ENCODE measurements at places on chromosomes 13 and 19. TPM values are rescaled to one million over a fixed set of nuclear protein-coding genes. Genes with fewer than 3 reads are reported as not detected.

DNA sequence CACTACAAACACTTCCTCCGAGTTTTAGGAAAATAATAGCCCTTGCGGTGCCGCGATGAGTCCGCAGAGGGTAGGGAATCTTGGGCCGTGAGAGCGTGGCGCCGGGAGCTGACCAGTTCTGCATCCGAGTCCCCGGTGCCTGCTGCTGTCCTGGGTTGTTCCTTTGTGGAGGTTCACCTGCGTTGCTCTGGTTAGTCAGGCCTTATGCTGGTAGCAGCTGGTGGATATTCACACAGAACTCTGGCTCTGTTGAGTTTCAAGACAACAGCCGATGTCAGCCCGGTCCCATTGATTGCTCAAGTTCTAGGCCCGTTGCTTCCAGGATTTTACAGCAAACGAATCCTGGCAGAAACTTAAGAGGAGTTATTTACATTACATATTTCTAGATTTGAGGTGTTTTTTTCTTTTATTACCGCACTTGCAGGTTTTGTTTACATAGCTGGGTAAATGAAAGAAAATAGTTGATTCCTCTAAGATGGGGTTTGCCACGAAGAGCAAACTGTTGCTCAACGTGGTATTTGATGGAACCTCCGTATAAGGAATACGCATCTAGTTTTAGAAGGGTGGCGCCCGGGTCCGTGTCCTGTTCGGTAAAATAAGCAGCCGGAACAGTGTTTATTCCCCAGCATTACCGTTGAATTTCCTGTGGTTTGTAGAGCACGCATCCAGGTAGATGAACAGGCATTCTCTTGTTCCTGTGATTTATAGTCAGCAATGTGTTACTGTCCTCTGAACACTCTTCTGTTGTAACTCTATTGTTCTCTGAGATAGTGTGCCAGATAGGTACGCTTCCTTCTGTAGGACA, 1.3 kb downstream of the CLDN10 start:
- peaks cover 75% of the 10 kb centered on the region for H3K27me3 ChIP-seq
- no peak for DNase-seq
- no peaks in the 10 kb centered on the region for H3K36me3 ChIP-seq
- H3K27ac ChIP-seq: no peak overlapping the region
- H3K4me3 ChIP-seq: peak overlapping the region; percentile 83

- no peaks in the 10 kb centered on the region for H3K36me3 ChIP-seq
- H3K4me3 ChIP-seq: no peak overlapping the region
- H3K4me1 ChIP-seq: no peaks in the 10 kb centered on the region
These were observed 26.2 kb downstream of the CELF5 start for GRCh38 chr19:3250675-3251074.

GRK1 gene
- total RNA-seq: 0.24 TPM

GRCh38 chr13:37349916-37350315, 244.5 kb upstream of the CSNK1A1L start:
- H3K27ac ChIP-seq: no peak overlapping the region
- DNase-seq: no peak
- H3K4me1 ChIP-seq: peaks cover 16% of the 10 kb centered on the region
- no peak overlapping the region for H3K4me3 ChIP-seq

KLK10 gene
- total RNA-seq: 2.2 TPM

ZNF772 gene
- 16.6 TPM for total RNA-seq

ERVK3-1 gene
- 36.8 TPM for total RNA-seq

DNA sequence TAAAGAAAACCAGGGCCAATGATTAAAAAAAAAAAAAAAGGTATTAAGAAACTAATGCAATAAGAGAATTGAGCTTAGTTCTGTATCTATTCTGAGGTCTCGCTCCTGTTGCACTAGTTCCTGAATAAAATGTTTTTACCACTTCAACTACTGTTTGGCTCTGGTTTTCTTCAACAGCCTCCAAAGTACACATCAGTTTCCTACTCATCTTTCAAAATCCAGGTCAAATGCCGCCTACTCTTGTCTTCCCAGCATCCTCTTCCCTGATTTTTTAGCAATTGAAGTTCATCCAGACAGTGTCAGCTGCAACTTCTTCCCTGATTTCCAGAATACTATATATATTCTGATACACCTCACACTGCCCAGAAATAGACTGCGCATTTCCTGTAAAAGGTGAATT, 1.4 kb upstream of the RCBTB1 start:
- DNase-seq: no peak
- H3K4me1 ChIP-seq: peaks cover 9% of the 10 kb centered on the region
- peak overlapping the region; percentile 78 for H3K27ac ChIP-seq
- H3K36me3 ChIP-seq: peaks cover 3% of the 10 kb centered on the region
- peaks cover 2% of the 10 kb centered on the region for H3K27me3 ChIP-seq
- H3K4me3 ChIP-seq: peak overlapping the region; percentile 89

DNA sequence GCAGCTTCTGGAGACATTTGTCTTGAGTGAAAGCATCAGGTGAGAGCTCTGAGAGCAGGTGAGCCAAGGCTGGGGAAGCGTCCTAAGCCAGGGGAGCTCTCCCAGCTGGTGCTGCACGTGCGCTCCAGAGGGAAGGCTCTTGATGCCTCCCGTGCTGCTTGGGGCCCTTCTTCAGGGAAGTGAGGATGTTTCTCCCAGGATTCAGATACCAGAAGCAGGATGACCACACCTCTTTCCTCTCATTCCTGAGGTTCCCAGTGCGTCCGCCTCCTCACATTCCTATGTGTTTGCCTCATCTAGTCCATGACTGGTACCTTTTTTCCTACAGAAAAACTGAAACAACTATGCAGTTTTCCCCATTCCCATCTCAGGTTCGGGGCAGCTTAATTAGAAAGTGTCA, 231.0 kb upstream of the IRS2 start:
- peaks cover 8% of the 10 kb centered on the region for H3K27me3 ChIP-seq
- no peaks in the 10 kb centered on the region for H3K36me3 ChIP-seq
- peaks cover 9% of the 10 kb centered on the region for H3K4me1 ChIP-seq
- no peak for DNase-seq

DNA sequence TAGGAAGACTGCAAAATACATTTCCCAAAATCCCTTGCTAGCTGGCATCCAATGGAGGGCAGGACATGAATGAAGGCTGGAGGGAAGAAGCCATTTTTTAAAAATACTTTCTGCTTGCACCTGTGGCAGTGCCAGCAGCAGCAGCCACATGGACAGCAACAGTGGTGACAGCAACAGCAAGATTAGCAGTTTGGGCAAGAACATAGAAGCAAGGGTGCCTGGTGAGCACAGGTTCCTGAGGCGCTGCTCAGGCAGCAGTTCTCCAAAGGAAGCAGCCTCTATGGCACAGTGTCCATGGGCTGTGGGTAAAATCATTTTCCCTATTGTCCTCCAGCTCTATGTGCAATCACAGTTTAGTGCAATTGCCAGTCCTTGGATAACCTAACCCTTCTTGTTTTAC, 1.3 kb upstream of the FAM216B start:
- no peaks in the 10 kb centered on the region for H3K27me3 ChIP-seq
- DNase-seq: no peak
- H3K4me1 ChIP-seq: no peaks in the 10 kb centered on the region
- no peak overlapping the region for H3K4me3 ChIP-seq
- H3K36me3 ChIP-seq: no peaks in the 10 kb centered on the region
- H3K27ac ChIP-seq: no peak overlapping the region

FGF21 gene
- not detected for total RNA-seq

- H3K4me1 ChIP-seq: peaks cover 12% of the 10 kb centered on the region
- H3K4me3 ChIP-seq: peak overlapping the region; percentile 1
- DNase-seq: no peak
These were observed 10.8 kb downstream of the SOX21 start for GRCh38 chr13:94701313-94702180.

DNA sequence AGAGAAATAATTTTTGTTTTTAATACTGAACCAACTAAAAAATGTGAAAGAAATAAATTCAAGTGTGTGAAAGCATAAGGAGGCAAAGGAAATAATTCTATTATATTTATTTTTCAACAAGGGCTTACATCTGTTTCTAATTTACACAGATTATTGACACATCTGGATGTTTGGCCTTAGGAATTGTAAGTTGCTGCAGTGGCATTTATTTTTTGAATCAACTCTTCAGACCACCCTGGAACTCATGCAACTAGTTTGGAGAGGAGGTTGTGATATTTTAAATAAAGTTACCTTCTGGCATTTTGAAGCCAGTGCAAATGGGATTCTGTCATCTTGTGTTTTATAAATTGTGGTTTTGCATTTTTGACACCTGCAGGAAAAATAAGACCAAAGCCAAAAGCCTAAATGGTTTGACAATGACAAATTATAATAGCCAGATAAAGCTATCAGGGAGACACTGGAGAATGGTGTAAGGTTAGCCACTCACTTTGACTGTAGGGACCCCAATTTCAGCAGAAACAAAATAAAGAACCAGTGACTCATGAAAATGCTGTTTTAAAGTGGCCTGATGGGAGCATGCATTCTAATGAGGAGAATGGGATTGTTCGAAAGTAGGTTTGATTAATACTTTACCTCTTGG, 192.9 kb downstream of the KLF5 start:
- peak overlapping the region; percentile 95 for H3K27ac ChIP-seq
- H3K27me3 ChIP-seq: no peaks in the 10 kb centered on the region
- peaks cover 3% of the 10 kb centered on the region for H3K36me3 ChIP-seq
- no peak for DNase-seq
- peaks cover 42% of the 10 kb centered on the region for H3K4me1 ChIP-seq
- peak overlapping the region; percentile 40 for H3K4me3 ChIP-seq

GRCh38 chr13:67951431-67951830, 721.3 kb upstream of the PCDH9 start:
- H3K4me3 ChIP-seq: no peak overlapping the region
- no peak overlapping the region for H3K27ac ChIP-seq
- no peaks in the 10 kb centered on the region for H3K36me3 ChIP-seq
- no peaks in the 10 kb centered on the region for H3K4me1 ChIP-seq

GRCh38 chr13:109196948-109197347, 567.5 kb downstream of the MYO16 start:
- DNase-seq: no peak
- H3K27me3 ChIP-seq: no peaks in the 10 kb centered on the region
- H3K4me1 ChIP-seq: peaks cover 4% of the 10 kb centered on the region

DNA sequence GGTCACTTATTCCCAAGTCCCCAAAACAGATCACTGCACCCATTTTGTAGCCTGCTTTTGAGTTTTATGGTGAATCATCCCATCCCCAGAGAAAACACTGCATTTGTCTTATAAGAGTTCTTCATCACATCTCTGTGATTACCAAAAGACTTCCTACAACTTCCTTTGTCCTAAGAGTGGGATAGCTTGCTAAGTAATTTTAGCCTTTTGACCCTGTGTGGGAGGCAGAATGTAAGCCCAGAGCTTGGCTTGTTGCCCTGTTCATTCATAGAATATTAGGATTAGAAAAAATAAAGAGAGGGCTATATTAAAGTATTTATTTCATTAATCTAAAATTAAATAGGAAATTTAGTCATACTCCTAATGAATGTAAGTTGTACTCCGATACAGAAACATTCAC, 213.3 kb downstream of the MZT1 start:
- H3K4me1 ChIP-seq: peaks cover 14% of the 10 kb centered on the region
- H3K27me3 ChIP-seq: no peaks in the 10 kb centered on the region
- no peaks in the 10 kb centered on the region for H3K36me3 ChIP-seq
- H3K27ac ChIP-seq: no peak overlapping the region
- DNase-seq: no peak

DNA sequence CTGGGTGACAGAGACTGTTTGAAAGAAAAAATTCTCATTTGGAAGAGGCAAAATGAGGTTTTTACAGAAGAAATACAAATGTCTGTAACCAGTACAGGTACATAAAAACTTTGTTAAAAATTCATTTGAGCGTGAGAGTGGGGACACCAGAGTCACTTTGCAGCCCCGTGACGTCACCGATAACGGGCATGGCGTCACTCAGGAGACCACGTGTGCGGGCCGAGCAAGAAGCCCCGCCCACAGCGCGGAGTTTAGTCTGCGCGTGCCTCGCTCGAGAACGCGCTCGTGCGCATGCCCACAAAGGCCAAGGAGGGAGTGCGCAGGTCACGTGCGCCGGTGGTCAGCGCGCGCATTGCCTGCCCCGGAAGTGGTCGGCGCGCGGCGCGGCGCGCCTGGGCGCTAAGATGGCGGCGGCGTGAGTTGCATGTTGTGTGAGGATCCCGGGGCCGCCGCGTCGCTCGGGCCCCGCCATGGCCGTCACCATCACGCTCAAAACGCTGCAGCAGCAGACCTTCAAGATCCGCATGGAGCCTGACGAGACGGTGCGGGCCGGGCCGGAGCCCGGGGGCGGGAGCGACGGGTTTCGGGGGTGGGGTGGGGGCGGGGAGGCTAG, at the start of gene RAD23A:
Gene RAD23A (plus strand): TSS at position 384 of the 613 bp plus-strand sequence. CDS start 87 bp downstream, at position 471.
- peak; percentile 99 for DNase-seq
- H3K27ac ChIP-seq: peak within 1 kb of the TSS; percentile 98
- H3K4me3 ChIP-seq: peak within 1 kb of the TSS; percentile 96
- no peaks in the 10 kb centered on the region for H3K27me3 ChIP-seq
- H3K36me3 ChIP-seq: peaks cover 35% of the 10 kb centered on the region
- H3K4me1 ChIP-seq: peaks cover 24% of the 10 kb centered on the region

- H3K27ac ChIP-seq: no peak overlapping the region
- peaks cover 27% of the 10 kb centered on the region for H3K36me3 ChIP-seq
- no peaks in the 10 kb centered on the region for H3K4me1 ChIP-seq
- DNase-seq: no peak
- no peaks in the 10 kb centered on the region for H3K27me3 ChIP-seq
These were observed 39.5 kb upstream of the TEX29 start for GRCh38 chr13:111280681-111281585.

GRCh38 chr19:3028305-3029064, 595 bp downstream of the TLE2 start:
- peaks cover 3% of the 10 kb centered on the region for H3K36me3 ChIP-seq
- peak overlapping the region; percentile 56 for H3K27ac ChIP-seq
- peak overlapping the region; percentile 79 for H3K4me3 ChIP-seq
- DNase-seq: no peak
- peaks cover 45% of the 10 kb centered on the region for H3K27me3 ChIP-seq

TMPRSS9 gene
- total RNA-seq: 0.41 TPM

GRCh38 chr13:43908156-43909126, 28.7 kb downstream of the LACC1 start:
- H3K4me3 ChIP-seq: no peak overlapping the region
- peak overlapping the region; percentile 0 for H3K27ac ChIP-seq
- peaks cover 28% of the 10 kb centered on the region for H3K4me1 ChIP-seq
- H3K27me3 ChIP-seq: peaks cover 9% of the 10 kb centered on the region
- no peaks in the 10 kb centered on the region for H3K36me3 ChIP-seq

- H3K36me3 ChIP-seq: peaks cover 3% of the 10 kb centered on the region
- no peaks in the 10 kb centered on the region for H3K27me3 ChIP-seq
- DNase-seq: no peak
These were observed 127.6 kb upstream of the RFC3 start for GRCh38 chr13:33690354-33690753.

- no peak overlapping the region for H3K4me3 ChIP-seq
- H3K27ac ChIP-seq: no peak overlapping the region
- H3K36me3 ChIP-seq: peaks cover 36% of the 10 kb centered on the region
- no peak for DNase-seq
- H3K4me1 ChIP-seq: no peaks in the 10 kb centered on the region
- H3K27me3 ChIP-seq: no peaks in the 10 kb centered on the region
These were observed 19.6 kb downstream of the SUPT20H start for GRCh38 chr13:37039896-37040295.

ZNF440 gene
- total RNA-seq: 20.7 TPM

- no peak overlapping the region for H3K27ac ChIP-seq
- DNase-seq: no peak
- H3K4me3 ChIP-seq: no peak overlapping the region
These were observed 647.6 kb upstream of the SPRY2 start for GRCh38 chr13:80988391-80989151.

All from type B pancreatic cell (in vitro differentiated cells).